Fibroblast of gingiva (primary cell): ENCODE measurements at places on chromosomes 7 and 10.

DNA sequence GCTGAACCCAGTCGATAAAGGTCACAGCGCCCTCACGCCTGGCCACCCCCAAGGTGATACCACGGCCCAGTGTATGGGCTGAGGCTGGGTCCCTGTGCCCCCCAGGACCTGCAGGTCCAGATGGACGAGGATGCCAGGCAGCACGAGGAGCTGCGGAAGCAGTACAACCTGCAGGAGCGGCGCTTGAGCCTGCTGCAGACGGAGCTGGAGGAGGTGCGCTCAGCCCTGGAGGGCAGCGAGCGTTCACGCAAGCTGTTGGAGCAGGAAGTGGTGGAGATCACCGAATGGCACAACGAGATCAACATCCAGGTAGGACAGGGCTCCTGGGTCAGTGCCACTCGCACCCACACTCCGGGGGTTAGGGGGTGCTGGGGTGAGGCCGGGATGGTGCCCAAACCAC, 24.2 kb upstream of the ARPC1A start:
- no peak for DNase-seq

DNA sequence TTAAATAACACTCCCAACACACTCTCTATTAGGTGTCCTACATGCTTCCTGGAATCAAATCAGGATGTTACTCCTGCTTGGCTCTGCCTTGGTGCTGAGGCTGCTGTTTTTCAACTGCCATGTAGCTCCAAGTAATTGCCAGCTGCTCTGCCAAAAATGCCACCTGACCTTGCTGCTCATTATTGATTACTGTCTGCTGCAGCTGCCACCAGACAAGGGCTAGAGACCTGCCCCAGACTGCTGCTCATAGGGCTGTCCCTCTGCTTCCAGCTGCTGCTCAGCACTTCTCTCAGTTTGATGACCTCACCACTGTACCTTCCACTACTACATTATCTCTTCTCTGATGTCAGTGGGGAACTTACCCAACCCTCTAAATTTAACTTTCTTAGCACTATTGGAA, 102.5 kb downstream of the PCLO start:
- DNase-seq: no peak

DNA sequence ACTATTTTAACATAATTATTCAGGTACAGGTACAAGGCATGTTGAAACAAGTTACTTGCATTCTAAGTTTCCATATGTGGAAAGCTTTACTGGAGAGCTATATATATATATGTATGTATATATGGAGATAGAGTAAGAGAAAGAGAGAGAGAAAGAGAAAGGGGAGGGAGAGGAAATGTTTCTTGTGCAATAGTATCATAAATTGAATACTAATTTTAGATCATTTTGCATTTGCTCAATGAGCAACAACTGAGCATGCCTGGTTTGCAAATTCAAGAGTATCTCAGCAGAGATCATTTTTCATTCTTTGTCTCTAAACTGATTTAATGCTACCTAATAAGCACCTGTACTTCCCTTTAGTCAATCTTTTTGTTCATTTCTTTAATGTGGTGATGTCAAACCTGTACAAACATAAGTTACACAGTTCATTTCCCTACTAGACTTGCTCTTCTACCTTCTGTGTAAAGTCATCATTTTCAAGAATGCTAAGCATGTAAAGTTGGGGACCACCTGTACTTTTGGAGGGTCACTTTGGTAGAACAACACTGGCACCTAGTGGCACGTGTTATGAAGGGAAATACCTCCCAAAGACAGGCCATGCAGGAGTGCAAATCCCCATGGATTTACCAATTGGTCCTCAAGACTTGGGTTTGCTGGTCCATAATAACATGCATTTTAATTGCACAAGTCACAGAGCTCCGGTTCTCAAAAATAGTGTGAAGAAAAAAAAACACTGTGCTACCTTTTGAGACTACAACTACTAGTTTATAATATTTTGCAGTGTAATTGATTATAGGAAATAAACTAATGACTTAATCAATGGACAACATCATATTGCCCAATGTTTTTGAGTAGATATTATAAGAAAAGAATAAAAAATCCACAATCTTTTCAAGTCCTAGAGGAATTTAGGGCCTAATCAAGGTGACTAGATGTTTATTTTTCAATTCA, 431.2 kb upstream of the IGFBP3 start:
- DNase-seq: peak; percentile 29

- no peak for DNase-seq
These were observed 706.7 kb downstream of the PCDH15 start for GRCh38 chr10:54094321-54094720.

- DNase-seq: peak; percentile 55
These were observed 10.6 kb upstream of the LYZL2 start for GRCh38 chr10:30639946-30640786.

DNA sequence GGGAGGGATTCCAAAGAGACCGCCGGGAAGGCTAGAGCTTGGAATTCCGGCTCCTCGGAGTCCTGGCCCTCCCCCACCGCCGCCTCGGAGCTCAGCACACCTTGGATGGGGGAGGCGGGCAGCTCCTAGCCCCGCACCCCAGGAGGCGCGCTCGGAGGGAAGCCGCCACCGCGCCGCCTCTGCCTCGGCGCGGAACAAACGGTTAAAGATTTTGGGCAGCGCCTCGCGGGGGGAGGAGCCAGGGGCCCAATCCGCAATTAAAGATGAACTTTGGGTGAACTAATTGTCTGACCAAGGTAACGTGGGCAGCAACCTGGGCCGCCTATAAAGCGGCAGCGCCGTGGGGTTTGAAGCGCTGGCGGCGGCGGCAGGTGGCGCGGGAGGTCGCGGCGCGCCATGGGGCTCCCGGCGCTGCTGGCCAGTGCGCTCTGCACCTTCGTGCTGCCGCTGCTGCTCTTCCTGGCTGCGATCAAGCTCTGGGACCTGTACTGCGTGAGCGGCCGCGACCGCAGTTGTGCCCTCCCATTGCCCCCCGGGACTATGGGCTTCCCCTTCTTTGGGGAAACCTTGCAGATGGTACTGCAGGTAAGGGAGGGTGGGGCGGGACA, at the start of gene CYP26A1:
Gene CYP26A1 (plus strand): TSS at position 355 of the 608 bp plus-strand sequence. CDS start 42 bp downstream, at position 397.
- no peak for DNase-seq

DNA sequence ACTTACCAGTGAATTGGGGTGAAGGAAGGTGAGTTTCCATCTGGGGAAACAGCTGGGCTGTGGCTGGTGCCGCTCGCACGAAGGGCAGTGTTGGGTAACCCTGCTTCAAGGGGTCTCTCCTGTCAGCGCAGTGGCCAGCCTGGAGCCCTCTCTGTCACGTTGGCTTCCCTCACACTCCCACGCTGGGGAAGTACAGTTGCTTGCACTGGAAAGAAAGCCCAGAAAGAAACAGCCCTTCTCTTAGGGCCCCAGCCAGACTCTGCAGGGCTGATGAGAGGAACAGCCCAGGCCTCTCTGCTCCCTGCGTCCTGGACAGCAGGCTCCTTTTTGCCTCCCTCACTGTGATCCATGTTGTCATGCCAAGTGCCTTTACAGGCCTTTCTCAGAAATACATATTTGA, 40.3 kb upstream of the TRIM8 start:
- no peak for DNase-seq

GRCh38 chr10:14530465-14530864, 199.7 kb upstream of the FRMD4A start:
- DNase-seq: no peak

DNA sequence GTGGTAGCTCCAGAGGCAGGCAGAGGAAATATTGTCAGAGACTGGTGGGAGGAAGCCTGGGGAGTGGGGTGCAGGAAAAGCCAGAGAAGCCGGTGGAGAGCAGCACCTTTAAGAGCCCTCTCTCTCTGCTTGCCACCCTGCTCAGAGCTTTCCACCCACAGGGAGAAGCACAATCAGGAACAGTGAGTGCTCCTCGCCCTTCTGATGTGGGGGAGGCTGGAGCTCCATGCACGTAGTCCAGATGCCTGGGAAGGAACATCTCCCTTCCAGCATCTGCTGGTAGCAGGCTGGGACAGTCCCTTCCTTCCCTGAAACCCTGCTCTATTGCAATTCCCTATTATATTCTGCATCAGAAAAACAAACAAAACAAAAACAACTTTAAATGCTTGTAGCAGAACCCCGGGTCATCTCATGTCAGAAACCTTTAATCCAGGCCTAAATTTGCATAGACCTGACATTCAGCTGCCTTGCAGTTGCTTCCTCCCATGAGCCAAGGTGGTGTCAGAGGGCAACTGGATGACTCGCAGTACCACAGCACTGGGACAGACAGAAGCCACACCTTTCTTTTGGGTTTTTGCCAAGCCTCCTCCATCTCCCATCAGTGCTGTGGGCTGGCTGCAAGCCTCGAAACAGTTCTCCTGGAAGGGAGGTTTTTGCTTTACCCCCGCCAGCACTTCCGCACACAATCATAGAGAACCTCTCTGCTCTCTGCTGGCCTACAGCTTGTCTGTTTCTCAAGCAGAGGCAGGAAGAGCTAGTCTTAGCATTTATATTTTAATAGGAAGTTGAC, 13.1 kb downstream of the AVPI1 start:
- DNase-seq: peak; percentile 28

DNA sequence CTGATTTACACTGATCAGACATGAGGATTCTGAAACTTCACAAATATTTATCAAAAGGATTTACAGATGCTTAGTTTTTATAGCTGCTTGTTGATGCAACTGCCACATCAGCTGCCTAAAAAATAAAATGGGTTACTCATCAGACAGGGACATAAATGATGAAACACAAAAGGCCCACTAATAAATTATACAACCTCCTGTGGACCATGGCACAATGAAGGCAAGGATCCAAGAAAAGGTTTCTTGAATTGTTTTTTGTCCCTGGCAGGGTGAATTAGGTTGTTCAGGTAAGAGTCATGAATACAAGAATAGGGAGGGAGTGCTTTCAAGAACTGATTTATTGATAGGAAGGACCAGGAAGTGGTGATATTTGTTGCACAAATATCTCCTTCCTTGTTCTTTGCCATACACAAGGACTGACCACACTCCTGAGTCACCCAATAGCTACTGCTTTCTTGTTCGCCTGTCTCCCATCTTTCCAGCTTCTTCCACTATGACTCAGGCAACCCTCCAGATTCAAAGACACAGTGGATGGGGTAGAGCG, 234.5 kb downstream of the AHR start:
- DNase-seq: peak; percentile 59

DNA sequence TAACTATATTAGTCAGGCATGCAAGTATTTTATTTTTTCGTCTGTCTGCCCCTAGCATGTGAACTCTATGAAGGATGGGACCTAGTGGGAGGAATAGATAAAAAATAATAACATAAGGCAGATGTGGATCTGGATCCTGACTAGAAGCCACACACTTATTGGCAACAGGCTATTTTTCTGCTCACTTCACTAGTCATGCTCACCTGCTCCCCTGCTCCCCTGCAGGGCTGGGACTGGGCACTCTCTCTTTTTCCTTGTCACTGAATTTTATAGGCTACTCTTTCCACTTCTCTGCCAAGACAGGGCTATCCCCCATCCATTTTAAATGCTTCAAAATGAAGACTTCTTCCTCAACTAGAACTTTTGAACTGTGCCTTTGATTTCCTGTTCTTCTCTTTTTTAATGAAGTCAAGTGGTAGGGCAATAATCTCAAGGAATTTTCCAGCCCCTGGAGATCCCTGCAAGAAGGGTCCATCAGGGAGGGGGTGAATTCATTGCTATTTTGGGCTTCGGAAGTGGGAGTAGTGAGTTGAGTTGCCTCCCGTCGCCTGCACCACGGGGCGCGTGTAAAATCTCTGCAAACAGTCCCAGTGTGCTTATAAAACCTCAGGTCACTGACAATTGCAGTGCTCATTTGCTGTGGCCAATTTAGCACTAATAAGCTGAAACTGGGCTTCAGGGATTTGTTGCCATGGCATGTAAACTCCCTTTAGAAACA, 156.7 kb upstream of the NPVF start:
- DNase-seq: no peak

- DNase-seq: peak; percentile 16
These were observed 131.9 kb upstream of the PCGF5 start for GRCh38 chr10:91088300-91089140.

DNA sequence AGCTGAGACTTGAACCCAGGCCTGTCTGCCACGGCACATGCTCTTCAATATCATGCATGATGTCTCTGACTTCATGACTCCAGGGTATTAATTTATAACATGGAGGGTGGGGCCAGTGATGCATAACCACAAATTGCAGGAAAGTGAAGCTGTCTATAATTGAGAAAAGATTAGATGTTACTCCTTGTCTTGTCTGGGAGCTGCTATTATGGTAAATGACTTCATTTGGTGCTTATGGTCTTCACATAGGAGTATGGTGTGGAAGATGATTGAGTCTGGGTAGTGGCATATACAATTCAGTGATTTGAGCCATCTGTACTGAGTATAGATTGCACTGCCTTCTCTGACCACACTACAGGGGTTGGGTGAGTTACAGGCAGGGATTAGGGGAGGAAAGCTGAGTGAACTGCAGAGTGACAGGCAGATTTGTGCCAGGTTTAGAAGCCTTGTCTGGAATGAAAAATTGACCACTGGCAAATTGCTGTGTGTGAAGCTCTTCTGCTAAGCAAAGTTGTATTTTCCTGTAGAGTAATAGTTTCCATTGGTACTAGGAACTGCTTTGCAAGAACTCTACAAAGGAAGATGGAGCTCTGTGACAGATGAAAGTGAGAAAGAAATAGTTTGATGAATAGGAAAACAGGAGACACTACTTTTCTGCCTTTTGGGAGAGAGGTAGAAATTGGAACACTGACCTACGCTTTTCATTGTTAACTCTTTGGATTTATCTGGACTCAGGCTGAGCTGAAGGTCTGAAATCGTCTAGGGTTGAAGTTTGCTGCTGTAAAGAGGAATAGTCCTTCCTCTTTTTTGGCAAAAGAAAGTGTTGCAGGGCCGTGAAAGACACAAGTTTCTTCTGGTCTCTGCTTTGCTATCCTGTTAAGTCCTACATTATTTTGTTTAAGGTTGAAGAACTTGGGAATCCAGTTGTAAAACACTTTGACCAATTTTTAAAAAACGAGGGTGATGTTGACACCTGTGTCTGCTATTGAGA, 2.7 kb downstream of the SND1 start:
- peak; percentile 12 for DNase-seq

DNA sequence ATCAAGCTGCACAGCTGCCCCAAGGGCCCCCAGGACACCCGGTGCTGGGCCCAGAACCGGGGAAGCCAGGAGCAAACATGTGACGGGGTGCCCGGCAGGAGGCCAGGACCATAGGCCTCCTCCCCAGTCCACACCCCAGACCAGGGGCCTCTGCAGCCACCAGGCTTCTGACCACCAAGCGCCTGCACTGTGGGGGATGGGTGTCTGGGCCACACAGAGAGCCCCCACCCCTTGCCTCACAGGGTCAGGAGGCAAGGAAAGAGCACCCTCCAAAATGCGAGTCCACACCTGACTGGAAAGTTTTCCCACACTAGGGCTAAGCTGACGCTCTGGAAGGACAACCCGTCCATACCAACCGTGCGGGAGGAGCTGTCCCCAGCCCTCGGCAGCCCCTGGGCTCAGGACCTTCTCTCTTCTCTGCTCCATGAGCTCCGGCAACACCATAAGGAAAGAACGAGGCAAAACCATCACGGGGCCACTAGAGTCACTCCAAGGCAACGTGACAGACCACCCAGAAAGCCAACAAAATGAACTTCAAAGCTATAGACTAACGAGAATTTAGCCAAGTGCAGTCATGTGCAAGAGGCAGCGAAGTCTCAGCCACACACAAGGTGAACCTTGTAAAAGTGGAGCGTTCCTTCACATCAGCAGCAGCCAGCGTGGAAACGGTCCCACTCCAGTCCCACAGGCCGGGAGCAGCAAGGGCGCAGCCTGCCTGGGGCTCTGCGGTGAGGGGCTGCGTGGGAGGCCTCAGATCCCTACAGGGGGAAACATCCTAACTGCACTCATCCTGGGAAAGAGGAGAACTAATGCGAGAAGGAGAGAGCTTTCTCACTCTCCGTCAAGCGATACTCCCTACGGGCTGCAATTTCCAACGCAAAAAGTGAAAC, 5.1 kb downstream of the STK32C start:
- no peak for DNase-seq

GRCh38 chr10:69516316-69516715, 56.9 kb downstream of the NEUROG3 start:
- peak; percentile 0 for DNase-seq

GRCh38 chr10:103542764-103543616, 49.5 kb downstream of the NEURL1 start:
- peak; percentile 14 for DNase-seq
